ENCODE measurements at places on chromosomes 3 and 15. TPM values are rescaled to one million over a fixed set of nuclear protein-coding genes. Genes with fewer than 3 reads are reported as not detected.

KCNMB3 gene
- total RNA-seq, result 3.0 TPM

GOLGA6L7 gene
- total RNA-seq, result not detected

- no peak for DNase-seq
Measured at GRCh38 chr3:141237701-141238521, 6.3 kb downstream of the PXYLP1 start.

SKOR1 gene
- 1.8 TPM for total RNA-seq

DNA sequence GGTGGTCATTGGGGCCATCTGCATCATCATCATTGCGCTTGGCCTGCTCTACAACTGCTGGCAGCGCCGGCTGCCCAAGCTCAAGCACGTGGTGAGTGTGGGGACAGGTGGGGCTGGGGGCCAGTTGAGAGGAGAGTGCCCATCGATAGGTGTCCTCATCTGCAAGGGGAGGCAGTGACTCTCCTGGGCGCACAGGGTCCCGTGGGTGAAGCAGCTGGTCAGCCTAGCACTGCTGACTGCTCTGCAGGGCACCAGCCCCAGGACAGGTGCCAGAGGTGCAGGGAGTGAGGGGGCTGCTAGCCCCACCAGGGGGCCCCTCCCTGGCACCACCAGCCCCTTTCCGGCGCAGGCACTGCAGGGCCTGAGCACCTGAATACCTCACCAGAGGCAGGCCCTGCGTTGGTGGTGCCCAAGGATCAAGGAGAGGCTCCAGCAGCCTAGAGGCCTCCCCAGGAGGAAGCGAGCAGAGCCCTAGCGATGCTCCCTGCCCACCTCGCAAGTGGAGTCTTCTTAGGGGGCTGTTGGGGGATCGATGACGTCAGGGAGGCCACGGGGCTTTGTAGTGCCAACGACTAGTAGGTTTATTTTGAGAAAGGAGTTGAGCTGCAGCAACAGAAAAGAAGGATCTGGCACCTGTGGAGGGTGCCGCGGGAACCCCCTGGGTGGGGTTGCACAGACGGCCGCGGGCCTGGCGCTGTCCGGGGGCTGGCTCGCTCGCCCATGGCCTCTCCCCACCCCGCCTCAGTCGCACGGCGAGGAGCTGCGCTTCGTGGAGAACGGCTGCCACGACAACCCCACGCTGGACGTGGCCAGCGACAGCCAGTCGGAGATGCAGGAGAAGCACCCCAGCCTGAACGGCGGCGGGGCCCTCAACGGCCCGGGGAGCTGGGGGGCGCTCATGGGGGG is 976 bp upstream of the ABTB1 start:
- peak; percentile 45 for DNase-seq

GRCh38 chr3:81651139-81651538 is 110.3 kb downstream of the GBE1 start:
- DNase-seq, result no peak

DNA sequence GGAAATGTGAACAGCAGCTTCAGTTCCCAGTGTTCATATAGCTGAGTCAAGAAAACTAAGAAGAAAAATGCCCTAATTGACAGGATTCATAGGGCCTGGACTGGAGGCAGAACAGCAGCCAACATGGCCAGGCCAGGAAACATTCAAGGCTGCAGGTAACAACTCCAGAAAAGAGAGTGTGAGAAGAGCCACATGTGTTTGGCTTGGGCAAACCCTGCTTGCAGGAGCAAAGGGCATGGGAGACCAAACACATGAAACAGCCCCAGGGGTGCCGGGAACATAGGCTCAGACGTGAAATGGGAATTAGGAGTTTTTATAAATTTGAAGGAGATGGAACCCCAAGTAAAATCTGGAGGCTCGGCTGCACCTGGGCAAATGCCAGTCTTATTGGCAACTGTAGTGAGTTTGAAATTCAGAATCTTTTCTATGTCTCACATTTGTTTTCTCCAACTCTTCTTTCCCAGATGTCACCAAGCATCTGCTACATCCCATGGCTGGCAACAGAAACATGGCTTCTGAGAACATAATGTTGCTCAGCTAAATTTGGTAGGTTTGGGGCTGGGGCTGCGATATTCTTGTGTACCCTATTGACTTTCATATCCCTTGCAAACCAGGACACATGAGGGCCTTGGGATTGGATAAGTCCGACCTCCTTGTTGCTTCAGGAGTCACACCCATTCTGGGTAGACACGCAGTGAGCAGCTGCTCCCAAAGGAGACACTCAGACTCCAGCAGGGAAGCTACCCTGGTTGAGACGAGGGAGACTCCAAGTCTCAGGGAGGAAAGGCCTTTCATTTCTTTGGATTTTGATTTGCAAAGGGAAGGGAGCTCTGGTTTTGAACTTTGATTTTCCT is 98.9 kb upstream of the CLSTN2 start:
- DNase-seq, result peak; percentile 47

TRPM1 gene
- total RNA-seq, result 0.34 TPM

GRCh38 chr3:20194793-20195460 is 8.9 kb upstream of the SGO1 start:
- no peak for DNase-seq

DNA sequence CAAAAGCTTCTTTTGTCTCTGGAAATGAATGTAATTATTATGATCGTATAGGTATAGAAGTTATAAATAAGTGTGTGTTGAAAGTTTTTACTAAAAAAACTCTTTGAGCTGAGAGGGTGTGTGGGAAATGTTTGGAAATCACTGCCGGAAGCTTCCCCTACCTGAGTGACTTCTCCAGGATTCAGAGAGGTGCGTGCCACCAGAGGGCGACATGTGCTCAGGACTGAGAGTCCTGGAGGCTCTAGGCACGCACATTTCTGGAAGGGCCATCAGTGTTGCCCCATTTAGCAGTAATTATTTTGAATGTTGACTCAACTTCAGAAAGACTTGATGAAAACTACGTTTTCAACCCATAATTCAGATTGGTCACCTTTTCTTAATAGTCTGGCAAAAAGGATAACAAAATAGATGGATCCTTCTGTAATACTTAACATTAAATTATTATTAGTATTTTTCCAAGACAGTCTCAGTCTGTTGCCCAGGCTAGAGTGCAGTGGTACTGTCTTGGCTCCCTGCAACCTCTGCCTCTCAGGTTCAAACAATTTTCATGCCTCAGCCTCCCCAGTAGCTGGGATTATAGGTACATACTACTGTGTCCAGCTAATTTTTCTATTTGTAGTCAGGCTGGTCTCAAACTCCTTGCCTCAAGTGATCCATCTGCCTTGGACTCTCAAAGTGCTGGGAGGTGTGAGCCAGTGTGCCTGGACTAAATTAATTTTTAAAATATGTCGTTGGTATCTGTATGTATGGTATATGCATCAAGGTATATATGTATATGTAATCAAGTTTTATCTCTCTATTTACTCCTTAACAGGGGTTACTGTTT is 34.5 kb downstream of the GPR171 start:
- peak; percentile 72 for DNase-seq

- DNase-seq, result no peak
Measured at GRCh38 chr15:80380154-80380553, 24.0 kb upstream of the ARNT2 start.

- DNase-seq, result no peak
Measured at GRCh38 chr3:73294537-73294936, 233.1 kb downstream of the EBLN2 start.

GRCh38 chr3:53716998-53717397 is 129.2 kb downstream of the CHDH start:
- no peak for DNase-seq

DNA sequence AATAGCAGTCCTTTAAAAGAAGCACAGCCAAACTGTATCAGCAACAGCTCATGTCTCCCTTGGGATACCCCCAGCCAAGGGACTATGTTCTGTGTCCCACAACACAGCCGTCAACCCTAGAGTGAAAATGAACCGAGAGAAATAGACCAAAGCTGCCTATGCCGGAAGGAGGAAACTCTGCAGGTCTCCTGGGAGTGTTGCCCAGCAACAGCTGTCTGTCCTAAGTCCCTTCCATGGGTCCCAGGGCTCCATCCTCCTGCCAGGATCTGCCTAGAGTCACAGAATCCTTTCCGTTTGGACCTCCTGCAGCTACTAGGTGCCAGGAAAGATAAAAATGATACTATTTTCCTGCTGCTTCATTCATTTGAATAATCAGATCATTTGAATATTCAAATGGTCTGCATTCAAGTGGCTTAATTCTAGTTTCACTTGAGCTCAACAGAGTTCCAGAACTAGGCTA is 53.1 kb downstream of the TRANK1 start:
- no peak for DNase-seq
